NCI-H2107 (cell line): ENCODE measurements at places on chromosomes 7 and 10.

- no peak for DNase-seq
Measured at GRCh38 chr10:6033954-6034353, 28.2 kb downstream of the IL2RA start.

GRCh38 chr10:60282771-60283353, 106.8 kb downstream of the ANK3 start:
- DNase-seq: no peak

- no peak for DNase-seq
Measured at GRCh38 chr7:8283968-8284367, 22.0 kb upstream of the ICA1 start.

- peak; percentile 52 for DNase-seq
Measured at GRCh38 chr7:148940702-148941597, 56.9 kb upstream of the EZH2 start.

GRCh38 chr10:90930971-90931871, 10.3 kb upstream of the ANKRD1 start:
- no peak for DNase-seq

DNA sequence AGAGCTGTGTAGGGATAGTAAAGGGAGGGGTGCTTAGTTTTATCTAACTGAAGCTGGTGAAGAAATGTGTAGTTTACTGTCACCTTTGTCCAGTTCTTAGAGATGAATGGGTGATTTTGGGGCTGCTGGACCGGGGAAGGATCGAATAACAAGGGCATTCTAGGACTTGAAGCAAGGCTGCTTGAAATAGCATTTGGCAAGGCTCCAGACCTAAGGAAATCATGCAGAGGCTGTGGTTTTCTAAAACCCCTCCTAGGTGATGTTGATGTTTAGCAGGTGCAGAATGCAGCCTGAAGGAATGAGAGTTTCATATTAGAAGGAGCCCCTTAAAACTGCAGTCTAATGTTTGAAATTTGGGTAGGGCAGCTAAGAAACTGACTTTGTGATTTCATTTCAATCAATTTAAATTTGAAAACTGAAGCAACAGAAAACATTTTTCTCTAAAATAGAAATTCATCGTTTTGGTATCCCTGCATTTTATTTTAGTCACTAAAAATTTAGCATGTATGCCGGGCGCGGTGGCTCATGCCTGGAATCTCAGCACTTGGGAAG, 68.5 kb downstream of the TET1 start:
- DNase-seq: no peak

- DNase-seq: no peak
Measured at GRCh38 chr10:133309720-133310398, 1.1 kb downstream of the ZNF511 start.

DNA sequence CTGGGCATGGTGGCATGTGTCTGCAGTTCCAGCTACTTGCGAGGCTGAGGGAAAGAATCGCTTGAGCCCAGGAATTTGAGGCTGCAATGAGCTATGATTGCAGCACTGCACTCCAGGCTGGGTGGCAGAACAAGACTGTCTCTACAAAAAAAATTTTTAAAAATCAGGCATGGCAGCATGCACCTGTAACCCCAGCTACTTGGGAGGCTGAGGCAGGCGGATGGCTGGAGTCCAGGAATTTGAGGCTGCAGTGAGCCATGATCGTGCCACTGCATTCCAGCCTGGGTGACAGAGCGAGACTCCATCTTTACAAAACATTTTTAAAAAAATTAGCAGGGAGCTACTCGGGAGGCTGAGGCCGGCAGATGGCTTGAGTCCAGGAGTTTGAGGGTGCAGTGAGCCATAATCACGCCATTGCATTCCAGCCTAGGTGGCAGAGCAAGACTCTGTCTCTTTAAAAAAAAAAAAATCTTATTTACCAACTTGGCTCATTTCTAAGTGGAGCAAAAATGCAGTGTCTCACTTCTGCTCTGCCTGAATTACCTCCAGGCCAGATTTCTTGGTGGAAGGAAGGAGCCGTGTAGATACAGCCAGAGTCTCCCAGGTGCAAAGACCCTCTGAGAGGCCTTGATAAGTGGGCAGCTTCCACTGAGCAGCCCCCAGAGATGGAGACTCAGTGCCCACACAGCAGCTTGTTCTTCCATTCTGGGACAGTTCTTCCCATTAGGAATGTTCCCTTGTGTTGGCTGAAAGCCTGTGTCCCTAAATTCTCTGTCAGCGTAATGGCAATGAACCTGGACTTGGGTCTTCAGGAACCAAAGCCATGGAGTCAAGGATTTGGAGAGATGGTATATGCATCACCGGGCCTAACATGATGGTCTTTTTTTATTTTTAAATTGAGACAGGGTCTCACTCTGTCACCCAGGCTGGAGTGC, 30.0 kb downstream of the GTF2IRD1 start:
- DNase-seq: no peak

- no peak for DNase-seq
Measured at GRCh38 chr10:118800920-118801319, 46.1 kb upstream of the CACUL1 start.

DNA sequence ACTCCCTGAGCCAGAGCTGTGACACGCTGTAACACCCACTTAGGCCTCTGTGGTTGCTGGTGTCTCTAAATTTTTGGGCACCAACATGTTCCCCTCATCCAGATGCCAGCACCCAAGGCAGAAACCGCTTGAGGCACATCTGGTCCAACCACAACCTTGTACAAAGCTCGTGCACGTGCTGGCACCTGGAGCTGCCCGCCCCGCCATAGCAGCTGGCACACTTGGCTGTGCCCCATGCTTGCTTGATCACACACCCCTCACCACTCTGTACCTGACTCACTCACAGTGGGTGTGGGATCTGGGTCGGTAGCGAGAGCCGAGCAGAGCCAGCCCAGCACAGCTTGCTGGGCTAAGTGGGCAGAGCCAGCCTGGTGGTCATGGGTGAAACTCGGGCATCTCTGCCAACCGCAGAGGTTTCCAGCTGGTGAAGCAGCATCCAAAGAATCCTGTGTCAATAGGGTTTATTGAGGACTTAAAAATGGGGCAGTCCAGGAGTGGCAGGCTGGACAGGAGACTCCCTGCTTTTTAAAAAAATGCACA, 1210.4 kb downstream of the TYW1 start:
- no peak for DNase-seq

DNA sequence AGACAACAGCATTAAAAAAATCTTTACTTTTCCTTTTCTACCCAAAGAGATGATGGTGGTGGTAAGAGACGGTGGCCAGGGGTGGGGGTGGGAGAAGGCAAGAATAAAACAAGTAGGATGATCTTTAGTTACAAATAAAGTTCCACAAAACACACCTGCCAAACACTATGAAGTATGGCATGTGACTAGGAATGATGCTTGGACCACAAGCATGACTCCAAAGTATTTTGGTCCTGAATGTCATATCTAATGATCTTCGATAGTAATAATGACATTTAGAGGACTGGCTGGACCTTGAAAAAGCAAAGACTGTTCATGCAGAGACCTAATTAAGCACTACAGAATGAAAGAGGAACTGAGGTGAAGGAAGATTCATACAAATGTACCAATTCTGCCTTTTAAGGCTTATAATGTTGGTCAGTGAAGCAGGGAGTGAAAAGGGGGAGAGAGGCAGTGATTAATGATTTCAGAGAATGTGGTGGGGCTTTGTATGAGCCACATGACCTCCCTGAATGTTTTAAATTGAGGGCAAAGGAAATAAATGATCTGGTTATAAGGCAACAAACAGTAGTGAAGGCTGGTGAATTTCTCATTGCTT, 29.6 kb upstream of the DKK1 start:
- no peak for DNase-seq

DNA sequence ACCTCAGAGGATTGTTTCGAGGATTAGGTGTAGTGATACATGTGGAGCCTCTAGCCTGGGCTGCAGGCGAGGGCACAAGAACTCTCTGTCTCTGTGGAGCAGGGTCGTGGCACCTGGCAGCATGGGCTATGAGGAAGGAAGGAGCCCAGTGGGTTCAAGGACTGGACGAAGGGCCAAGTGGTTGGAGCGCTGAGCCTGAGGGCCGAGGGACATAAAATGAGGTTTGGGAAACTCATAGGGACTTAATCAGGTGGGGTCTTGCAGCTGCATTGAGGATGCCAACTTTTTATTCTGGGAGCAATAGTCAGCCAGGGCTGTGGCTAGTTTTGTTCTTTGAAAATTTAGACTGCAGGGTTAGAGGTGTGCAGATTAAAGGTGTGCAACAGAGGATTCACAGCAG, 33.0 kb upstream of the ZNF32 start:
- DNase-seq: no peak

GRCh38 chr10:4843525-4844180, 17.6 kb downstream of the AKR1E2 start:
- no peak for DNase-seq

DNA sequence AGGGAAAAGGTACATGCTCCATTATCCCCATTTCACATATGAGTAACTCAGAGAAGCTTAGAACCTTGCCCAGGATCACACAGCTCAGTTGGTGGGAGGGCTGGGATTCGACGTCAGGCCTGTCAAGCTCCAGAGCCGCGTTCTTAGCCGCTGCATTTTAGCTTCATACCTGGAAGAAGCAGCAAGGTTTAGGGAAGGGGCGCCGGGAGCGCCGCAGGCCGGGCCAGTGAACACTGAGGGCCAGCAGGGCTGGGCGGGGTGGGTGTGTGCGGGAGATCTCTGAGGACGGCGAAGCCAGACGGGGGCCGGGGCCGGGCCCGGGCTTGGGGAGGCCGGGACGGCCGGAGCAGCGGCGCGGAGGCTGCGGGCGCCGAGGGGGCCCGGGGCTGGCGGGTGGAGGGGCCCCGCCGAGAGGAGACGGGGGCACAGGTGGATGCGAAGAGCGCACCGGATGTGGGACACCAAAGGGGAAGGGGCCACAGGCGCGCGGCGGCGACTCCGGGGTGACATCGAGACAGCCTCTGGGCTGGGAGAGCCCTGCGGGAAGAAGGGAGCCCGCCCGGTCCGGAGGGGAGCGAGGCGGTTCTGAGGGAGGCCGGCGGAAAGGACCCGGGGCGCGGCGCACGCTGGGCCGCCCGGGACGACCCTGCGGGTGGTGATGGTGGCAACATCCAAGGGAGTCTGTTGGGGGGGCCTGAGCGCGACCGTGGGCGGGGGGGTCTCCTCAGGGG, 498 bp downstream of the NDST2 start:
- no peak for DNase-seq

- no peak for DNase-seq
Measured at GRCh38 chr7:28296571-28297483, 115.5 kb upstream of the CREB5 start.

DNA sequence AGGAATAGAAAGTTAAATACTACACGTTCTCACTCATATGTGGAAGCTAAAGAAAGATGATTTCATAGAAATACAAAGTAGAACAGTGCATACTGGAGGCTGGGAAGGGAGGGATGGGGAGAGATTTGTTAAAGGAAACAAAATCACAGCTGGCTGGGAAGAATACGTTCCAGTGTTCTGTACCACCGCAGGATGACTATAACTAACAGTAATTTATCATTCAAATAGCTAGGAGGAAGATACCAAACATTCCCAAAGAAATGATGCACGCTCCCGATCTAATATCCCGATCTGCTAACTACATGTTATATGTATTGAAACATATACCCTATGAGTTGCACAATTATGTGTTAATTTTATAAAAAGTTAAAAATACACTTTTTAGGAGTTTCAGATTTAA, 162.3 kb downstream of the ZMYND11 start:
- DNase-seq: no peak

- DNase-seq: no peak
Measured at GRCh38 chr7:142519079-142520078, 229.9 kb upstream of the PRSS1 start.

GRCh38 chr10:29370097-29371092, 81.5 kb downstream of the LYZL1 start:
- DNase-seq: no peak

DNA sequence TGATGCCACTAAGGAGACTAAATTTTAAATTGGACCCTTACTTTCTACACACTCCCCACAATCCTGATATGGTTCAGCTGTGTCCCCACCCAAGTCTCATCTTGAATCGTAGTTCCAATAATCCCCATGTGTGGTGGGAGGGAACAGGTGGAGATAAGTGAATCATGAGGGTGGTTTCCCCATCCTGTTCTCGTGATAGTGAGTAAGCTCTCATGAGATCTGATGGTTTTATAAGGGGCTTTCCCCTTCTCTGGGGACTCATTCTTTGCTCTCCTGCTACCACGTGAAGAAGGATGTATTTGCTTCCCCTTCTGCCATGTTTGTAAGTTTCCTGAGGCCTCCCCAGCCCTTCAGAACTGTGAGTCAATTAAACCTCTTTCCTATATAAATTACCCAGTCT, 18.4 kb upstream of the BET1 start:
- DNase-seq: no peak

DNA sequence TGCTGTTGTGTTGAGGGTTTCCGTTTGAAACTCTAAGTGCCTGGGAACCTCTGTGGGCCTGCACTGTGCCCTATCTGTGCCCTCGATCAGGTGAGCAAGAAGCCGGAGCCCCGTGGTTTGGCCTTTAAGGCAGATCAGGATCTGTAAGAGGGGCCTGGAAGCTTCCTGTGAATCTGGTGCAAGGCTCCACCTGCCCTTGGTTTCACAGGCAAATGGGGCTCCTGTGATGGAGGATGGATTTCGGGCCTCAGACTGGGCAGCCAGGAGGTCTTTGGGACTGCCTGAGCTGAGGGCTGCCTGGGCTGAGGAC, 21.6 kb downstream of the SCART1 start:
- DNase-seq: no peak
